ENCODE measurements at places on chromosomes 1 and 21.

- no peak for DNase-seq
These were observed 31.8 kb downstream of the DIPK1A start for GRCh38 chr1:92929461-92929860.

DNA sequence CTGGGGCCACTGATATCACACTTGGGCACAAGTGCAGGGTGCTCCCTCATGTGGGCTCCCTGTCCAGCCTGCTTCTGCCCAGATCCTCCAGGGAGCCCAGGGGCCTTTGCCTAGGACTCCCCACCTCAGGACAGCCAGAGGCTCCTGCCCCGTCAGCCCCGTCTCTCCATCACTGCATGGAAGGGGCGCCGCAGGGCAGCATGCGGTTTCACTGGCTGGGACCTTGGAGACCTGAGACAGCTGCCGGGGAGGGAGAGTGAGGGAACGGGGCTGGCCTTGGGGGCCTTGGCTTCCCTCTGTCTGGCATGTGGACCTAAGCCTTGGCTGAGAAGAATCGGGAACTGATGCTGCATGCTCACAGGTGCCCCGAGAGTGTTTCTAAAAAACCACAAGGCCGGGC lies 46.5 kb downstream of the KCNAB2 start:
- no peak for DNase-seq

GRCh38 chr1:244628789-244629188 lies 24.1 kb upstream of the DESI2 start:
- DNase-seq = no peak

DNA sequence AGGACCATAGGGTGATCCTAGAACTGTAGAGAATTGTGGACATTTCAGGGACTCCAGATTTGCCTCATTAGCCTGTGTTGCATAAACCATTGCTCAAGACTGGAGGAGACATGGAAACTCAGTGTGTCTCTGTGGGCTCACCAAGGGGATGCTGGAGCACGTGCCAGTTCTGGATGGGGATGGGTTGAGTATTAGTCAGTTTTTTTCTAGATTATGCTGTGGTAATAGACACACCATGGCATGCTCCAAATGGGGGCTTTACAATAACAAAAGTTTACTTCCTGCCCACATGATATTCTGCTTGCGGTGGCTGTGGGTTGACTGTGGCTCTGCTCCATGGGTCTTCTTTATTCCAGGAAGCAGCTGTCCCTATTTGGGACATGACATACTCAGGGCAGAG lies 125.4 kb downstream of the FOXD2 start:
- DNase-seq = no peak

DNA sequence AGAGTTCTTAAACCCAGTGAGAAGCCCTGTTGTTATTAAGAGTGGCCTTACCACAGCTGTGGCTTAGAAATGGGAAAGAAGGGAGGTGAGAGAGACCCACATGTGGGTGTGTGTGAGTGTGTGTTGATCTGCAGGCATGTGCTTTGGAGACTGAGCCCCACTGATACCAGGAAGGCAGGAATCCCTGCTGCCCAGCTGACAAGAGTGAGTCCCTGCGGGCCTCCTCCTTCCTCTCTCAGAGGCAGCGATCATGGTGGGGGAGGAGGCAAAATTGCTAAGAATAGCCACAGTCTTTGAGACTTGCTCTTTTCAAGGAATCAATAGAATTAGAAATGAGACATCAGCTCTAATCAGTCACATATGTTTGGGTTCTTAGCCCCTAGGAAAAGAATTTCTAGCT lies 87.0 kb upstream of the WARS2 start:
- no peak for DNase-seq

GRCh38 chr1:77424236-77424635 lies 142.4 kb downstream of the AK5 start:
- DNase-seq = no peak

- DNase-seq = no peak
These were observed 260.6 kb upstream of the ESRRG start for GRCh38 chr1:216983823-216984222.

DNA sequence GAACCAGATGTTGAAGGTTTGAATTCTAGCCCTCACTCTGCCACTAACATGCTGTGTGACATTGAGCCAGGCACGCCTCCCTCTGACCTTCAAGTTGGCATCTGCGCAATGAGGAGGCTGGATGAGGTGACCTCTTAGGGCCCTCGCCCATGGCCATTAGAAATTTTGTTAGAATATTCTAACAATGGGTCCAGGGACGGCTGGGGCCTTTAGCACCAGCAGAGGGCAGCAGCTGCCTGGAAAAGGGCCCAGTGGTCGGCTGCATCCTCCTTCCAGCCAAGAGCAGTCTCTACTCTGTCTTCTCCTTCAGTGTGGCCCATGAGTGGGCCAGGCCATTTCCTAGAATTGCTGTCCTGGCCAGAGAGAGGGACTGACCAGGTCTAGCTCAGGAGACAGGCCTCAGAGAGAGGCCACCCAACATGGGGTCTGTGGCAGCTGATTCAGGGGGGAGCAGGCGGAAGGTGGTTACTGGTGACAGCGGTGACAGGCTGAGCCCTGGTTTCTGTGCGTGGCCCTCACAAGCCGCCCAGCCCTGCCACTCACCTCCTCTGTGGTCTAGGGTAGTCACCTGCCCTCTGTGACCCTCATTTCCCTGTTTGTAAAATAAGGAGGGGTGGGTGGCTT lies 101.3 kb upstream of the ACTL8 start:
- DNase-seq = no peak

GRCh38 chr1:47914952-47915676 lies 82.1 kb downstream of the TRABD2B start:
- no peak for DNase-seq

- DNase-seq = no peak
These were observed 15.2 kb downstream of the PRKAA2 start for GRCh38 chr1:56660293-56660692.

DNA sequence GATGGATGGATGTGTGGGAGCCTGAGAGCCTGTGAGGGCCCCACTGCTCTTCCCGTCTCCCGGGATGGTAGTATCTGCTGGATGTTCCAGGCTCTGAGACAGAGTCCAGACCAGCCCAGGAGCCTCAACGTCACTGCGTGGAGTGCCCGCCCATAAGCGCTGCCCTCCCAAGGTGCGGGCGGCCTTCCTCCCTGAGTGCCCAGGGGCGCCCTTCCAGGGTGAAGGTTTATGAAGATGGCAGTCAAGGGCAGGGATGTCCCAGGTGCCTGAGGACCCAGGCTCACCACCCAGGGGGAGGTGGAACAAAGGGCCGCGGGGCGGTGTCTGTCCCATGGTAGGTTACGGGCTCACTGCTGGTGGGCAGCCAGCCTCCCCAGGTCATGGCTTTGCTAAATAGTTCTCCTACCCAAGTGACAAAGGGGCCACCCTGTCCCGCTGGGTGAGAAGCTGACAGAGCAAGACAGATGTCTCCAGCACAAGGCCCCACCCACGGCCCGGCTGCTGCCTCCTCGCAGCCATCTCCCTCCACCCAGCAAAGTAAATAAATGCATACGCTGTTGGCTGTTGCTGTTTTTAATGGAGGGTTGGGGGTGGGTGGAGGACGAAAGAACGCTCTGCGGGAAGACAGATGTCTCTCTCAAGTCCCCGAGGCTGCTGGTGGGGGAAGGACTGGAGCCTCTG lies 9.0 kb upstream of the GPR153 start:
- DNase-seq = no peak

DNA sequence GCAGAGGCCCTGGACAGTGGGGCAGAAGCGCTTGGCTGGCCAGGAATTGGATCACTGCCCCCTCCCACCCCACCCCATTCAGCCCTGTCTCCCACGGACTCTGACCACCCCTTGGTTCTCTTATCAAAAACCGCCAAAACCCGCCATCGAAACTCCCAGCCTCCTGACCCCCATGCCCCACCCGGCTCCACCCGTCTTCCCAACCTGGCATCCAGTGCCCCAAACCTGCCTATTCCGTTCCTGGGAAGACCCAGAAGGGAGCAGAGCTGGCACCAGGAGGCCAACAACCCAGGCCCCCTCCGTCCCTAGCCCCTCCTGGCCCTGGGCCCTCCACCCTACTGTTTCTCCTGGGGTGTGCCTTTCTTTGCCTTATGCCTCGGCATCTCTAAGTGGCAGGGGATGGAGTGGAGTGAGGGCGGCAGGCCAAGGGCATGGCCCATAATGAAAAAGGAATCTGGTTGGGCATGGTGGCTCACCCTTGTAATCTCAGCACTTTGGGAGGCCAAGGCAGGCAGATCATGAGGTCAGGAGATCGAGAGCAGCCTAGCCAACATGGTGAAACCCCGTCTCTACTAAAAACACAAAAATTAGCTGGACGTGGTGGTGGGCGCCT lies 16.5 kb upstream of the EPHA2 start:
- no peak for DNase-seq

DNA sequence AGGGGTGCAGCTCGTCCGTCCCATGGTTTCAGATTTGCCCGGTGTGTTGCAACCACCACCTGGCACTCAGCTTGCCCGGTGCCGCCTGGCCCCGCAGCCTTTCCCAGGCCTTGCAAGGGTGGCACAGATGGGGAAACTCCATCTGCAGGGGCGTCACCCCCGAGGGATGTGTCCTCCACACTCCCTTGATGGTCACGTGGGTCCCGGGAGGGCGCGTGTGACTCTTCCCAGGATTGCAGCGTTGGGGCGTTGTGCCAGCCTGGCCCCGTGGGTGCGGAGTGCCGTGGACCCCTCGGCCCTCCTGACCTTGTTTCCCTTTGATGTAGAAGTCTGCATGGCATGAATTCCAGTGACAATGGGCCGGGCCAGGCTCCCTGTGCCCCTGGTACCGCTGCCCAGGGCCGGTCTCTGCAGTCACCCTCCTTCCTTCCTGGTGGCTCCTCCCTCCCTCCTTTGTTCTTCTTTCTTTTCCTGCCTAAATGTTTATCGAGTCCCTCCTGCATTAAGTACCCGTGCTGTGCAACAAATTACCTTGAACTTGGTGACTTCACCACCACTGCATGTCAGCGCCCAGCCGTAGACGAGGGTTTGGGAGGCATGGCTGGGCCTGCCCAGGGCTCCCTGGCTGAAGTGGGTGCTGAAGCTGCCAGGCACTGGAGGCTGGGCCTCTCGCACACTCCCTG lies 22.9 kb downstream of the RRP1 start:
- no peak for DNase-seq

GRCh38 chr1:115065021-115065420 lies 24.3 kb downstream of the TSPAN2 start:
- no peak for DNase-seq

- no peak for DNase-seq
These were observed 81.4 kb downstream of the NENF start for GRCh38 chr1:212514056-212514614.

- DNase-seq = no peak
These were observed 246.8 kb downstream of the TGFB2 start for GRCh38 chr1:218591966-218592365.

DNA sequence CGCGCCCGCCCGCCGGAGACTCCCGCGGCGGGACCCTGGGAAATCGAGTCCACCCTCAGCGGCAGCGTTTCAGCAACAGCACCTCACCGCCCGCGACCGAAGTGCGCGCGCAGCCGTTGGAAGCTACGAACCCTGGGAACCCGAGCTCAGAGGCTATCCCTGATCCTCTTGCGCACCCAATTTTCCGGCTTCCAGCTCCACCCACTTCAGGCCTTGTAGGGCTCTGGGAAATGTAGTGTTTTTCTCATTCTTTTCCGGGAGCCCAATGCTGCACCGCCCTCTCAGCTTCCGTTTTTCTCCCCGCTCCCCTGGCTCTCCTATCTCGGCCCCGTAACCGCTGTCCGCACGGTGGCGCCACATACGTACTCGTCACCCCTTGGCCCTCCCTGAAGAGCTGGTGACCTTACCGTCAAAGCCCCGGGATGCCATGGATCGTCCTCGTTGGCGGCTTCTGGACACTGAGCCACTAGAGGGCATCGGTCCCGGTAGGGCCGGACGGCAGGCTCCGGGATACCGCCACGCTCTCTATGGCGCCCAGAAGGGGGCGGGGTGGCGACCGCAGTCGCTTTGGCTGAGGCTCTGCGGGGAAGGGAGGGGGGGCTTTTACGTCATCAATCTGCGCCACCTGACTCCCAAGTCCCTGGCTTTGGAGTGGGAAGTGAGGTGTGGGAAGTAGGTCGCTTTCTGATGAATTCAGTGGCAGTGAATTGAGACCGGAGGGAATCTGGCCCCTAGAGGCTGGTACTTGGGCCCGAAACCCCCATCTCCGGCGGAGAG lies at the start of the genes ODR4 and TPR:
TSS of gene ODR4 (plus strand) at position 687 of the 777 bp plus-strand sequence. CDS start 3,948 bp downstream, outside the sequence.
TSS of gene TPR (minus strand) at position 102 of the 777 bp plus-strand sequence. CDS start 225 bp downstream, outside the sequence.
- DNase-seq = peak; percentile 91

- no peak for DNase-seq
These were observed 86.1 kb downstream of the TGFBR3 start for GRCh38 chr1:91799863-91800262.

DNA sequence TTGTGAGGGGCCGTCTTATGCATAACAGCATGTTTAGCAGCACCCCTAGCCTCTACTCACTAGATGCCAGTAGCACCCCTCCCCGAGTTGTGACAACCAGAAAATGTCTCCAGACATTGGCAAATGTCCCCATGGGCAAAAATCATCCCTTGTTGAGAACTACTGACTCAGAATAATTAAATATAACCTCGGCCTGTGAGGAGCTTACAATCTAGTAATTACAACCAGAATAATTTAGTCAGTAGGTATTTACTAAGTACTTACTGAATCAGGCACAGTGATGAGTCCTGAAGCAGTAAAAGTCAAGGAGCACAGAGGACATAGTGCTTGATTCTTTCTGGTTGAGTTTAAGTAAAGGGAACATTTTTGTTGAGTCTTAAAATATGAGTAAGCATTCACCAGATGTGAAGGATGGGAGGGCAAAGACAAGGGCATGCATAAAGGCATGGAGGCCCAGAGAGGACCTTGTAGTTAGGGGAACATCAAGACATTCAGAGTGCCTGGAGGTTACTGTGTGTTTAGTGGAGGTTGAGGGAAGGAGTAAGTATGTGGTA lies 44.1 kb upstream of the KCNQ4 start:
- DNase-seq = no peak

GRCh38 chr1:93756657-93757056 lies 75.0 kb upstream of the BCAR3 start:
- no peak for DNase-seq

GRCh38 chr21:15058854-15059263 lies 5.9 kb downstream of the NRIP1 start:
- DNase-seq = no peak

DNA sequence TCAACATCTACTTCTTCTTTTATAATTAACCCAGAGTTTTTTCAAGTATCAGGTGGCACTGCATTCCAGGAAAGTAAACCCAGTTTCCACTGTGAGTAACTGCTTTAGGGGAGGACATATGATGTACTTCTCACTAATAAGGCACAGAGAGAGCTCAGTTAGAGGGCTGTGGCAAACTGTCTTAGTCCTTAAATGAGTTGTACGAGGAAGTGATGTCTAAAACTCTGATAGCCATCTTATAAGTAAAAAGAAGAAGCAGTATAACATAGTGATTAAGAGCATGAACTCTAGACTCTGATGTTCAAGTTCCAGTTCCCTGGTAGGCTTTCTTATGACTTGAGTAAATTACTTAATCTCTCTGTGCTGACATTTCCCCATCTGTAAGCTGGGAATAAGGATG lies 58.7 kb upstream of the PTGS2 start:
- no peak for DNase-seq

DNA sequence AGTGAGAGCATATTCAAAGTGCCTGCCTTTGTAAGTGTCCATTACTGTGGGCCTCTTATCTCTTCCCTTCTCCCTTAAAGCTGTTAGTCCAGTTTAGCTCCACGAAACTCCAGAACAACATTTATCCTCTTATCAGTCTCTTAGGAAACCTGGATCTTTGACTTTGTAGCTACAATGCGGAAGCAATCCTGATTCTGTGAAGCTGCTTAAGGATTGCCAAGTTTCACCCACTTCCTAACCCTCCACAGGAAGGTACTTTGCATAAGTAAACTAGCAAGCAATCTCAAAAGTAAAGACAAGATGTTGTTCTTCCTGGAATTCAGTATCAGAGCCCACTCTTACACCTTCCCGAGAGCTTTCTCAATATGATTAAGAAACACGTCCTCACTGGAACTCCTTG lies 164.9 kb upstream of the USP25 start:
- no peak for DNase-seq

All from stimulated activated CD8-positive, alpha-beta memory T cell treated with anti-CD3 and anti-CD28 coated beads, Interleukin-4, amount 100 ng/mL, for 4 hours (primary cell).